CD14-positive monocyte (primary cell): ENCODE measurements at places on chromosomes 5 and 9. TPM values are rescaled to one million over a fixed set of nuclear protein-coding genes. Genes with fewer than 3 reads are reported as not detected.

UCK1 gene
- 15.9 TPM for polyA plus RNA-seq

CEP72 gene
- 0.24 TPM for polyA plus RNA-seq

BRINP1 gene
- polyA plus RNA-seq: not detected

CHSY3 gene
- polyA plus RNA-seq: not detected

FBP2 gene
- not detected for polyA plus RNA-seq

ADAM19 gene
- polyA plus RNA-seq: 6.2 TPM

NR5A1 gene
- polyA plus RNA-seq: not detected

HMCN2 gene
- not detected for polyA plus RNA-seq

MPDZ gene
- not detected for polyA plus RNA-seq

CENPP gene
- polyA plus RNA-seq: 1.1 TPM

ZFYVE16 gene
- polyA plus RNA-seq: 15.8 TPM

EIF4E1B gene
- polyA plus RNA-seq: not detected

LCN15 gene
- not detected for polyA plus RNA-seq

AGTPBP1 gene
- polyA plus RNA-seq: 90.3 TPM

MORN5 gene
- not detected for polyA plus RNA-seq

HSPB3 gene
- polyA plus RNA-seq: not detected in 2 replicates

OR1J2 gene
- polyA plus RNA-seq: not detected in 2 replicates

STKLD1 gene
- polyA plus RNA-seq: not detected

CORO2A gene
- 0.88 and 1.2 TPM in 2 replicates for polyA plus RNA-seq

SAPCD2 gene
- 1.7 TPM for polyA plus RNA-seq
